HFFc6 (cell line): ENCODE measurements at places on chromosomes 1 and 21. TPM values are rescaled to one million over a fixed set of nuclear protein-coding genes. Genes with fewer than 3 reads are reported as not detected.

DNA sequence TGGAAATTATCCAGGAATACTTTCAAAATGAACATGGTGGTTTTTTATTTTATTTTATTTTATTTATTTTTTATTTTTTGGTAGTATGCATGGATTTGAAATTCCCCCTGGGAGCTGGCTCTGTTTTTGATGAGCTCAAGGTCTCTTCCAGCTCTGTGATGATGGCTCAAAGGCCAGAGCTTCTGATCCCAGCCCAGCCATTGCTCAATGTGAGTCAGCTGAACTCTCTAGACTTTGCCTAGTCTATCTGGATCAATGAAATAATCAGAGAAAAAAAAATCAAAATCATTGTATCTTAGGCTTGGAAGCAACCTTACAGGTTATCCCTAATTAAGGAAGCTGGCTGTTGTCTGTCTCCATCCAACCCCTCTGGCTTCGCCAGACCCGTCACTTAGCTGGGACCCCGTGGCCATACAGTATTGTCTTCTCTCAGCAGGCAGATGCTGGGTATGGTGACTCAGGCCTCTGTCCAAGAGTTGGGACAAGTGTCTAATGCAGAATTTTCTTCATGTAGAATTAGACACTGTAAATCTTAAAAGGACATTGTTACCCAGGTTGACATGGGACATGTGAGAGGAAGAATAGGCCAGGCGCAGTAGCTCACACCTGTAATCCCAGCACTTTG, 90.2 kb upstream of the LPGAT1 start:
- no peaks in the 10 kb centered on the region for H3K36me3 ChIP-seq
- no peak overlapping the region for H3K27ac ChIP-seq
- peaks cover 35% of the 10 kb centered on the region for H3K4me1 ChIP-seq
- no peak overlapping the region for H3K4me3 ChIP-seq
- peaks cover 24% of the 10 kb centered on the region for H3K27me3 ChIP-seq

GRCh38 chr1:86826856-86827255, 87.1 kb downstream of the SELENOF start:
- H3K27me3 ChIP-seq: peaks cover 11% of the 10 kb centered on the region
- no peak overlapping the region for H3K4me3 ChIP-seq
- peaks cover 16% of the 10 kb centered on the region for H3K4me1 ChIP-seq

DNA sequence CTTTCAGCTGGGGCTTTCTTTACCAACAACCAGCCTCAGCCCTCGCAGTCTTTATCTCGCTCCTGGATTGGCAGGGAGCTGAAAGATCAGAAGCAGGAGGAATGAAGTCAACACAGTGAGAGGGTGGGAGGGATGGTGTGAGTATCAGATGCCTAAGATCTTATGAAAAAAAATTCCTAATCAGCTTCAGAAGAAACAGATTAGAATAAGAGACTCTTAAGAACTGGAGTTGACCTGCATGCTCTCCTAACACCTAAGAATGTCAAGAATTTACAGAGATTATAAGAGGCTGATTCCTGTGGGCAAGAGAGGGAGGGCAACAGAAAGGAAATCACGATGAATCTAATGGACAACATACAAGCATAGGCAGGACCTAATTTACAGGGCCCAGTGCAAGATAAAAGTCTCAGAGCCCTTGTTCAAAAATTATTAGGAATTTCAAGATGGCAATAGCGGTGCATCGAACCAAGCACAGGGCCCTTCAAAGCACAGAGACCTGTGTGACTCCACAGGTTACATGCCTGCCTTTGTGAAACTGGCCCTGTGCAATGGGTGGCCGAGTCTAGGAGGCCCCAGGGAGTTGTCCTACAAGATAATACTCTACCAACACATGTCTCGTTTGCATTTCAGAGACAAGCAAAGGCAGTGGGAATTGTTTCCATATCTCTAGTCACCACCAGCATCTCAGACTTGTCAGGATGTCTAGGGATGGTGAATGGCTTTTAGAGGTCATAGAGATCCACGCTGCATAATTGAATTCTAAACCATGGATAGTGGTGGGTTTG, 65.3 kb upstream of the PPP2R5A start:
- no peak overlapping the region for H3K4me3 ChIP-seq
- H3K27ac ChIP-seq: no peak overlapping the region
- no peak for DNase-seq

DNA sequence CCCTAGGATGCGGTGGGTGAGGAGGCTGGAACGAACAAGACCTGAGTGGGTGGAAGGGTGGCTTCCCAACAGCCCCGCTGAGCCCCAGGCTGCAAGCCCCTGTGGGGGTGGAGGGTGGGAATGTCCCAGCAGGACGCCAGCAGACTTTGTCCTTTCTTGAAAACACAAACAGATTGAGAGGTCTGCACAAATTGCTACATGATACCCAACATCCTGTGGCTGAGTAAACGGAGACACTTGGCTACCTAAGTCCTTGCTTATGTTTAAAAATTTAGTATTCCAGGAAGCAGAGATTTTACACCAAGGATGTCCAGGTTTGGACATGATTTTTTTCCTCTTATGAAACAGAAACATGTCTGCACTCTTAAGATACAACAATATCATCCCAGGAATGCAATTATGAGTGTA, 11.8 kb upstream of the F3 start:
- H3K36me3 ChIP-seq: no peaks in the 10 kb centered on the region
- H3K4me3 ChIP-seq: peak overlapping the region; percentile 20; the same call in 1 of the 2 replicates
- DNase-seq: no peak
- no peaks in the 10 kb centered on the region for H3K27me3 ChIP-seq
- H3K4me1 ChIP-seq: peaks cover 18% of the 10 kb centered on the region

- peaks cover 17% of the 10 kb centered on the region for H3K27me3 ChIP-seq
- DNase-seq: no peak
- H3K4me3 ChIP-seq: no peak overlapping the region
- H3K36me3 ChIP-seq: no peaks in the 10 kb centered on the region
Observed at GRCh38 chr1:206863266-206863665, 2.2 kb upstream of the IL20 start.

- peaks cover 5% of the 10 kb centered on the region for H3K36me3 ChIP-seq
- peak overlapping the region; percentile 96 for H3K27ac ChIP-seq
Observed at GRCh38 chr1:226939438-226940028, 561 bp upstream of the COQ8A start.

CHI3L2 gene
- not detected in 3 replicates for total RNA-seq

PDE4B gene
- total RNA-seq: 43.8 to 56.5 TPM (median 45.4 TPM) in 3 replicates

VCAM1 gene
- not detected in 3 replicates for total RNA-seq
